RWPE2 (cell line): ENCODE measurements at places on chromosomes 7 and 10.

- DNase-seq, result no peak
Observed at GRCh38 chr7:98075801-98076200, 30.9 kb upstream of the LMTK2 start.

GRCh38 chr7:127888825-127889224, 142.4 kb downstream of the LRRC4 start:
- no peak for DNase-seq

DNA sequence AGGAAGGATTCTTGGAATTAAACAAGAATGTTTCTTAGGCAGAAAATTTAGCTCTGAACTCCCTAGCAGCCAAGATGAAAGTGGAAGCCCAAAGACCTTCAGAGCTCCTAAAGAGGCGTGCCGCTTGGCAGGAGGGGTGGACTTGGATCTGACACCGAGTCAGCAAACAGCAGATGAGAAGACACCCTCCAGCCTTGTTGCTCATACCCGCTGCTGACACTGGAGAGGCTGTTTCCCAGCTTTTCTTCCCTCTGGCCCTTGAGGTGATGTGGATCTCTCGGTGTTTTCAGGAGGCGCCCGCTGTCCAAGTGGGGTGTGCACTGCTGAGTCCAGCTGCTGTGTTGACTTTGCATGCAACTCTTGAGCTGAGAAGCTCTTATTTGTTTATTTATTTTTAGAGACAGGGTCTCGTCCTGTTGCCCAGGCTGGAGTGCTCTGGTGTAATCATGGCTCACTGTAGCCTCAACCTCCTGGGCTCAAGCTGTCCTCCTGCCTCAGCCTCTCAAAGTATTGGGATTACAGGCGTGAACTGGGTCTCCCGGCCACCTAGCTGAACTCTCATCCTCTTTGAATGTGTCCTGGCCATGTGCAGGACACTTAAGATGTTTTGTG, 21.5 kb downstream of the SLC18A2 start:
- DNase-seq, result no peak

DNA sequence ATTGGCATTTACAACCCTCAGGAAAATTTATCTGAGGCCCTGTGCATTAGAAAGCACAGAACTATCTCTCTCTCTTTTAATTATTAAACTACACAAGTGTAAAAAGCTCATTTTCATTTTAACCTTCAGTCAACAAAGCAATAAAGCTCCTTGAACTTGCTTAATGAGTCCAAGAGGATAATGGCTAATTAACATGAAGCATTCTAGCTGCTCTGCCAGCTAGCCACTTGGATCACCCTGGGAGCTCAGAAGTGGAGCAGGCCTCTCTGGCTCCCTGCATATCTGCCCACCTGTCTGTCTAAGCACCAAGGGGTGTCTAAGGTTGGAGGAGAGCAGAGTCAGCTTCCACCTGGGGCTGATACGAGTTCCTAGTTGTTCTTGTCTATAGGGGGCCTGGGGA, 56.0 kb upstream of the SLC35G1 start:
- DNase-seq, result no peak

GRCh38 chr10:34116220-34116641, 698.9 kb downstream of the PARD3 start:
- no peak for DNase-seq

DNA sequence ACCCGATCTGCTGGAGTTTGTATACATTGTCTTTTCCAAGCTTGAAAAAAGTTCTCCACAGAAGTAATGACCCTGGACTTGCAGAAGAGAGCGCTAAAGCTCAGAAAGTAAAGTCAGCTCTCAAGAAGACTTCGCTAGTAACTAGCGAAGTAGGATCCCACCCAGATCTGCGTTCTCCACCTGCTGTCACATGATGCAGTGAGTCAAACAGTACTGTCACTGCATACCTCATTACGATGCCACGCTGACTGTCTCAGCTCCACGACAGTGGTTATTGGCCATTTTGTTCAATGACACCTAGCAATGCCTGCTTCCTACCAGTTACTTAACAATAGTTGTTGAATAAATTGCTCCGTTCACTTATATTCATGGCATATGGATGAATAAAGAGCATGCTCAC, 29.7 kb upstream of the SEC61G start:
- DNase-seq, result no peak

- DNase-seq, result no peak
Observed at GRCh38 chr10:49668684-49669083, 10.8 kb upstream of the C10orf53 start.

DNA sequence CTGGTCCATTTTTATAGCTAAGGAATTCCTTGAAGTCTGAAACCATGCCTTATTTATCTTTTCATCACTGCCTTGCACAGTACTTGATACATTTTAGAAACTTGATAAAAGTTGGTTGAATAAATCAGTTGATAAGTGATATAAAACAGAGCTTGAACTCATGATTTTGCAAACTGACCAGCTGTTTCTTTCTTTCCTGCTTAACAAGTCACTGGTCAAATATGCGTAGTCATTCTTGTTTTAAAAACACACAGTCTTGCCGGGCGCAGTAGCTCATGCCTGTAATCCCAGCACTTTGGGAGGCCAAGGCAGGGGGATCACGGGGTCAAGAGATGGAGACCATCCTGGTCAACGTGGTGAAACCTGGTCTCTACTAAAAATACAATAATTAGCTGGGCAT, 6.3 kb downstream of the TPST1 start:
- DNase-seq, result no peak

GRCh38 chr7:100655908-100656674, at the start of gene ACTL6B:
TSS of gene ACTL6B (minus strand) at chr7:100656448. CDS start at chr7:100656354, 94 bp downstream.
- DNase-seq, result no peak

DNA sequence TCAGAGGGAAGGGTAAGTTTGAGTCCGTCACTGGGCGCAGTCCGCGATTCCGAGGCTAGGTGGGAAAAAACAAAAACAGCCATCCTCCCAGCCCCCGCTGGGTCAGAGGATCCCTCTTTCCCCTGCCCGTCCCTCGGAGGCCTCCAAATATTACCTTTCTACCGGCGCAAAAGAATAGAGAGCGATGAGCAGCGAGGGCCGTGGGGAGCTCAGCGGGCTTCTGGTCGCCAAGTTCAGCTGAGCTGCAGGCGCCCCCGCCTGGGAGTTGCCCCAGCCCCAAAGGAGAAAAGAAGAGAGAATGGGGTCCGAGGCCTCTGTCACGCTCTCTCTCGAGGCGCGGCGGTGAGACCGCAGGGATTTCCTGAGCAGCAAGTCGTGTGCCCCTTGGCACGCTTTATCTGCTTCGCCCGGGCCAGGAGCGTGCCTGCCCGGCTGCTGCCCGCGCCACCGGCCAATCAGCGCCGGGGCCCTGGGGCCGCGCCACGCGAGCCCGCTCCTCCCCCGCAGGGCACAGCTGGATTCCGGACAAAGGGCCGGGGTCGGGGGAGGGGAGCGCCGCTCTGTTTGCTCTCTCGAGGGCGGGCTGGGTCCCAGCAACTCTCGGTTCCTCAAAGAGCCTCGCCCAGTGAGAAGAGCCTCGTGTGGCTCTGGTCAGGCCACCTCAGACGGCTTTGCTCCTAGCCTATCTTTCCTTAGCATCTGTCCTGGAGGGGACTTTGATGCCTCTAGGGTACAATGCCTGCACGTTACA, at the start of gene NEUROG3:
NEUROG3 (minus strand) TSS at position 367 of the 751 bp plus-strand sequence. CDS start 379 bp downstream, outside the sequence.
- DNase-seq, result no peak

GRCh38 chr10:79088613-79089355, 20.0 kb downstream of the ZMIZ1 start:
- DNase-seq, result no peak

GRCh38 chr10:7507887-7508726, 97.3 kb upstream of the SFMBT2 start:
- no peak for DNase-seq

DNA sequence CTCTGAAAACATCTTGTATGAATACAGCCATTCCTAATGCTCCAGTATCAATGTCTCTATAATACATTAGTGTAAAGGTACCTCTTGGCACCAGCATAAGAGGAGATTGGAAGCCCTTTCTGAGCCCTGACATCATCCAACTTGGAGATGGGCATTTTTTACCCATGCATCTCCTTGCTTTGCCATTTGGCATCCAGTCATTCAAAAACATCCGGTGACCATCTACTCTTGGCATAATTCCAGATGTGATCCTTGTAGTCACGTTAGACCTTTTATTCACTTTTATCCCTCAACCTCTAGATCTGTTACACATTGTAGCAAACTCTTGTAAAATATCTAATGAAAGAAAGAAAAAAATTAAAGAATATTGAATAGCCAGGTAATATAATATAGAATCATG, 17.9 kb upstream of the SGMS1 start:
- DNase-seq, result no peak

- no peak for DNase-seq
Observed at GRCh38 chr7:134557391-134557790, 8.5 kb downstream of the AKR1B15 start.

GRCh38 chr10:67667035-67667425, 29.0 kb downstream of the CTNNA3 start:
- DNase-seq, result no peak

- no peak for DNase-seq
Observed at GRCh38 chr7:150361402-150361801, 7.2 kb upstream of the REPIN1 start.

DNA sequence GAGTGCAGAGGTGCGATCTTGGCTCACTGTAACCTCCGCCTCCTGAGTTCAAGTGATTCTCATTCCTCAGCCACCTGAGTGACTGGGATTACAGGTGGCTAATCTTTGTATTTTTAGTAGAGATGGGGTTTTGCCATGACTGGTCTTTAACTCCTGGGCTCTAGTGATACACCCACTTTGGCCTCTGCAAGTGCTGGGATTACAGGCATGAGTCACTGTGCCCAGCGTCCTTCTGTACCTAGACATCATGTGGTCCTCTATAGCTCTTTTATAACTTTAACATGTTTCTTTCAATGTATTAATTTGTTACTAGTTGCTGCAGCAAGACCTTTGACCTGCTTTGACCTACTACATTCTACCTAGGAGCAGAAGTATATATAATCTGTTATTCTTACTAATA, 38.7 kb upstream of the BICC1 start:
- DNase-seq, result no peak

DNA sequence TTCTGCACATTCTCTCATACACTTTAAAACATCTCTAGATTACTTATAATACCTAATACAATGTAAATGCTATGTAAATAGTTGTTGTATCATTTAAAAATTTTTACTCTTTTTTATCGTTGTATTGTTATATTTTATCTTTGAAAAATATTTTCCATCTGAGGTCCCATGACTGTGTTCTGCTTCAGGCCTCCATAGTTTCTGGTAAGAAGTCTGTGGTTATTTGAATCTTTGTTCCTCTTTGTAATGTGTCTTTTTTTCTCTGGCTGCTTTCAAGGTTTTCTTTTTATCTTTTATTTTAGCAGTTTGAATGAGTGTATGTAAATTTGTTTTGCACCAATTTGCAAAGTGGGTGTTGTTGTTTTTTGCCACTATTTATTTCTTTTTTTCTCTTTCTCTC, 263.1 kb downstream of the RPS24 start:
- no peak for DNase-seq

DNA sequence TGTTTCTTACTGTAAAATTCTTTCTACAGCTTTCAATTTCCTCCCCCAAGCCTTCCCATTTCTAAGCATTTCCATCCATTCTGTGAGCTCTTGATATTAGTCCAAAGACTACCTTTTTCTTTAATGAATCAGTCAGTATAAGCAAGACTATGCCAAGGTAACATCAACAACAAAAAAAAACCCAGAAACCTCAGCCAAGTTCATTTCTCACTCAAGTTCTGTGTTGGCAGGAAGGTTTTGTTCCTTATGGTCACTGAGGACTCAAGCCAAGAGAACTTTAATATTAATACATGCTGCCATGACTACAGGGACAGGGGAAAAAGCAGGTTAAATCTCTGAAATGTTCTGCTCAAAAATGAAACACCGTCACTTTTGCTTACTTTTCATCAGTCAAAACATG, 621.2 kb upstream of the NRP1 start:
- no peak for DNase-seq

GRCh38 chr10:68871105-68871711, 29.9 kb upstream of the DDX50 start:
- DNase-seq, result no peak

DNA sequence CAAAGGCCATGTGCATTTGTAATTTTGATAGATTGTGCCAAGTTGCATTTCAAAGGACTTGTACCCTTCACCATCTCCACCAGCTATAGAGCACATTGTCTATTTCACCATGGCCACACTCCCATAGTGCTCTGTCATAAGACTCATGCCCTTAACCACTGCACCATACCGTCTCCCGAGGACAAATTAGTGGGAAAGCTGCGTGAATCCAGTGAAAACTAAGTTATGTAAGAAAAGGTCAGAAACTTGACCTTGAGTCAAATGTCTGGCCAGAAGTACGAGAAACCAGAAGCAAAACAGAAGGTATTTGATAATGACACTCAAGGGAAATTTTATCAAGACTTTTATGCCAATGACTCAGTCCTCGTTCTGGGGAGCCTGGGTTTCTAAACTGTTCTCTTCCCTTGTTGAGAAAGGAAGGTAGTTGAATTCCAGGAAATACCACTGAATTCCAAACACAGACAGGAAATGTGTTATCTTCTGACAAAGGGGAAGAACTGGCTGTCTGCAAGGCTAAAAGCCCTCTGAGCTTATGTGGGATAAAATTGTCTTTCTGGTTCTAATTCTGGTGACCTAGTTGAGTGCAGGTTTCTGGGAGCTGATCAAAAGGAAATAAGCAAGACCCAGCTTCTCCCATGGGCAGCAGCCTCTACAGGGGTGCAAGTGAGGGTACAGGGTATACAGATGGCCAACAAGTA, 49.7 kb downstream of the CDK1 start:
- no peak for DNase-seq

GRCh38 chr10:67527351-67527750, 168.6 kb downstream of the CTNNA3 start:
- no peak for DNase-seq

GRCh38 chr7:21253740-21254687, 173.9 kb upstream of the SP4 start:
- no peak for DNase-seq

DNA sequence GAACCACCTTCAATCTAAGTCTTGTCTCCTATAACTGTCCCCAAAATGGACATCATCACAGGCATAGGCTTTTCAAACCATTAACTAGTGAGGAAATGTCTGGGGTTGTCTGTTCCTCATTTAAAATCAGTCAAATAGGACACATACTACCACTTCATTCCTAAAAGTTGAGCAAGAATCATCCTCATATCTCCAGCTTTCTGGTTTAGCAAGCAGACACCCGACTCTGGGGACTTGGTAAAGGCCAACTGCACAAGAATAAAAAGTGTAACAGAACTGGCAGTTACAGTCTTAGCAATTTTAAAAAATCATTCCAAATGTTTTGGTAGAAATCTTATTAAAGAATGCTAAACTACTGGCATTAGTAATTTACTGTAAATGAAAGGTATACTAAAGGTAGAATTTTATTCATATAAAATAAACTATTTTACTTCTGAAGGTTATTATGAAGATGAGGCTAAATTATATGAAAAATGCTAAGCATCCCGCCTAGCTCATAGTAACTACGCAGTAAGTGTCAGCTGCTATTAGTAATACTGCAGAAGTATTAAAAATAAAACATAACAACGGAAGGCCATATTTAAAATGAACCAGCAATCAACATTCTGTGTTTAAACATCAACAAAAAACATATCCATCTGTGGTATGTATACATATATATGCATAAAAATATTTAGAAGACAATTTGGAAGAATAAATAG, 60.8 kb downstream of the ZNF438 start:
- no peak for DNase-seq

- DNase-seq, result no peak
Observed at GRCh38 chr7:158482480-158482879, 105.1 kb downstream of the PTPRN2 start.

- DNase-seq, result no peak
Observed at GRCh38 chr7:101911800-101912715, 94.6 kb downstream of the CUX1 start.
